SJSA1 (cell line): ENCODE measurements at places on chromosomes 3 and 15. TPM values are rescaled to one million over a fixed set of nuclear protein-coding genes. Genes with fewer than 3 reads are reported as not detected.
A peak's percentile ranks its signal among the peaks of the same experiment; 100 is the strongest.

DNA sequence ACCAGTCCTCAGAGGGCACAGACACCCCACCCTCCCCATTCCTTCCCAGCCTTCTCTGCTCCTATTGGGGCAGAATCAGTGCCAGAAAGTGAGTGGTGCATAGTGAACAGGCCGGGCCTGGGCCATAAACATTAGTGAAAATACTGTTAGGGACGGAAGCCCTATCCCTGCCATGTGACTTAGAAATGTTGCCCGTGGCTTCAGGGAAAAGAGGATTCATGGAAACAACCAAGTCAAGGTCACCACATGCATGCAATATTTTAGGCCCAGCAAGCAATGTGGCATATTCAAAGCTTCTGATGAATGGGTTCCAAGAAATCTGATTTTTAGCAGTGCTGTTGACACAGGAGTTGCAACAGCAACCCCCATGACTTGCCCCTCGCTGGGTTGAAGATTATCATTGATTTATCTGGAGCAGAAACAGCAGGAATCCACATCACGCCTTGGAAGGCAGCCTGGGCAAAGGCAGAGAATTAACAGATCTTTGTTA, 52.3 kb downstream of the CCNL1 start:
- DNase-seq = no peak

DNA sequence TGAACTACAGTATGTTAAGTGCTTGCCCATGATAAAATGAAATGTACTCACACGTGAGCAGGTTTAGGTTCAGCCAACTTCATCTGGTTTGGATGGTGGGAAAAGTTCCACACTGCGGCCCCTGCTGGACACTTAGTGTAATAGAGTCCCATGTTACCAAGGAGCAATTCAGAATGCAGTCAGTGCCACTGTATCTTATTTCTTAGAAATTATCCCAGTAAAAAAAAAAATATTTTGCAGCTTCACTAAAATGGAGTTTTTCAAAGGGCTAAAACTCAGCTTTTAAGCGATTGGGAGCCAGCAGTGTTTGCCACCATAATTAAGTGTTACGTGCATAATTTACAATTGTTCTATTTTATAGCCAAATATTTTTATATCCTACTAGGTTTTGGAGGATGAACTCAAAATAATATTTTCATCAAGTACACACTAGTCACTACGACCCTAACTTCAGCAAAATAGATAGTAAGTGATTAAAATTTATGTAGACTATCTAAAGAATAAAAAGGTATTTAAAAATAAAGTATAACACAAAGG, 371.7 kb upstream of the GBE1 start:
- peak; percentile 4 for DNase-seq

Gene AMIGO3
- 4.0 and 4.3 TPM in 2 replicates for total RNA-seq

- no peak for DNase-seq
These were observed 1.2 kb downstream of the GP5 start for GRCh38 chr3:194397757-194398312.

- no peak for DNase-seq
These were observed 57.0 kb downstream of the IQSEC1 start for GRCh38 chr3:13016083-13016720.
